ENCODE measurements at places on chromosomes 13 and 19.

DNA sequence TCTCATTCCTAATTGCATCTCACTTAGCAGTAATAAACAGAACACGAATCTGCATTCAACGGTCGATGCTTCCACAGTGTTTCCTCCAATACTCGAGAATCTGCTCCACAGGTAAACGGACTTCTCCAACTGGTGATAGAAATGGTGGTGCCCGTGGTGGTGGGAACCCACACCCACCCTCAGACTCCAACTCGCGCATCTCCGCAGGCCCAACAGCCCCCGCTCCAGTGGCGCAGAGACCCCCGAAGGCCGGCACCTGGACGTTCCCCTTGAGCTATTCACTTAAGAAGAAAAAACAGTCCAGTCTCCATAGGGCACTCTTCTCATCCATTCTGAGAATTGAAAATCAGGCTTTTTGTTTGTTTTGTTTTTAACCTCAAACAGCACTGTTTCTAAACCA lies 13.8 kb upstream of the RASA3 start:
- no peaks in the 10 kb centered on the region for H3K4me1 ChIP-seq
- H3K27me3 ChIP-seq, result no peaks in the 10 kb centered on the region
- no peaks in the 10 kb centered on the region for H3K36me3 ChIP-seq
- DNase-seq, result no peak
- H3K4me3 ChIP-seq, result no peak overlapping the region
- no peak overlapping the region for H3K27ac ChIP-seq

GRCh38 chr13:50599046-50599445 lies 244.4 kb downstream of the DLEU7 start:
- DNase-seq, result no peak
- H3K27ac ChIP-seq, result no peak overlapping the region
- H3K36me3 ChIP-seq, result no peaks in the 10 kb centered on the region
- H3K4me3 ChIP-seq, result no peak overlapping the region
- peaks cover 4% of the 10 kb centered on the region for H3K4me1 ChIP-seq

DNA sequence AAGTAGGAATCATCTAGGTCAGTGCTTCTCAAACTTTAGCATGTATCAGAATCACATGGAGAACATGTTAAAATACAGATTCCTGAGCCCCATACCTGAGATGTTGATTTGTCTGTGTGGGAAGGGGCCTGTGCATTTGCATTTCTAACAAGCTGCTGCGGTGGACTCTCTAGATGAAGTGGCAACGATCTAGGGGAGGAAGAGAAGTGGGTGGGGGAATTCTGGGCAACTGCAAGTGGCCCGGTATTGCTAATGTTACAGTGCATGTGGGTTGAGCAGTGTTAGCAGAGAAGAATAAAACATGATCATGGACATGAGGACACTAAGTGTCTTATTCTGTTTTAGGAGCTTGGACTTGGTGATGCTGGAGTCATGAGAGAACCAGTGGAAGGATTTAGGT lies 329.0 kb downstream of the OLFM4 start:
- no peaks in the 10 kb centered on the region for H3K4me1 ChIP-seq
- no peaks in the 10 kb centered on the region for H3K27me3 ChIP-seq
- no peak overlapping the region for H3K4me3 ChIP-seq
- H3K36me3 ChIP-seq, result no peaks in the 10 kb centered on the region
- DNase-seq, result no peak

DNA sequence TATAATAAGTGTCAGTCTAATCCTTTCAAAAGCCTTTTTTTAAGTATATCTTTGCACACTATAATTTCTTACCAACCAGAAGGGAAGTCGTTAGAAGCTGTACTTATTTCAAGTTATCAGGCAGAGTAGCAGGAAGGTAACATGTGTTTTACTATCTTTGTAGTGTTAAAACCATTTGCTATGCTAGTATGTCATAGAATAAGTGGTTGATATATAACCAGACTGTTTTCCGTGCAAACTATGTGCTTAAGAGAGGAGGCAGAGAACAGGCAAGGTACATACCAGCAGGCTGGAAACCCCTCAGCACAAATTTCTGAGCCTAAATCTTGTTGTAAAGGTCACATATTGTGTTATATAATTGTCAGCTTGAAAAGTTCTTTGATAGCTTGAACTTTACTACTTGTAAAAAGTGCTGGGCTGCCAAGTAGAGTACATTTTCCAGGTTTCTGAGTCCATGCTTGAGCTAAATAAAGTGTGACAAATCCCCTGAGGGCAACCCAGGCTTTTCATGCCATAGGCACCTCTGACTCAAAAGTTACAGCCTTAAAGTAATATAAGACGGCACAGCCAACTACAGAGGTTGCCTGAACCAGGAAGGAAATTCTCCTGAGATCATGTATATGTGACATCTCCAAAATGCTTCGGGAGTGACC lies 1297.4 kb downstream of the PCDH9 start:
- H3K27ac ChIP-seq, result no peak overlapping the region
- no peaks in the 10 kb centered on the region for H3K4me1 ChIP-seq
- no peak for DNase-seq
- no peaks in the 10 kb centered on the region for H3K27me3 ChIP-seq
- no peak overlapping the region for H3K4me3 ChIP-seq

GRCh38 chr19:3365836-3366752 lies at the start of gene NFIC:
NFIC (plus strand) TSS chr19:3366583; CDS start chr19:3366637, 54 bp downstream.
- peaks cover 81% of the 10 kb centered on the region for H3K27me3 ChIP-seq
- peak; percentile 94 for DNase-seq
- peak within 1 kb of the TSS; percentile 79 for H3K4me3 ChIP-seq
- peaks cover 24% of the 10 kb centered on the region for H3K4me1 ChIP-seq

- H3K36me3 ChIP-seq, result no peaks in the 10 kb centered on the region
- H3K27ac ChIP-seq, result no peak overlapping the region
- H3K4me1 ChIP-seq, result no peaks in the 10 kb centered on the region
- DNase-seq, result no peak
- H3K27me3 ChIP-seq, result no peaks in the 10 kb centered on the region
Observed at GRCh38 chr13:106036870-106037269, 498.6 kb downstream of the EFNB2 start.

DNA sequence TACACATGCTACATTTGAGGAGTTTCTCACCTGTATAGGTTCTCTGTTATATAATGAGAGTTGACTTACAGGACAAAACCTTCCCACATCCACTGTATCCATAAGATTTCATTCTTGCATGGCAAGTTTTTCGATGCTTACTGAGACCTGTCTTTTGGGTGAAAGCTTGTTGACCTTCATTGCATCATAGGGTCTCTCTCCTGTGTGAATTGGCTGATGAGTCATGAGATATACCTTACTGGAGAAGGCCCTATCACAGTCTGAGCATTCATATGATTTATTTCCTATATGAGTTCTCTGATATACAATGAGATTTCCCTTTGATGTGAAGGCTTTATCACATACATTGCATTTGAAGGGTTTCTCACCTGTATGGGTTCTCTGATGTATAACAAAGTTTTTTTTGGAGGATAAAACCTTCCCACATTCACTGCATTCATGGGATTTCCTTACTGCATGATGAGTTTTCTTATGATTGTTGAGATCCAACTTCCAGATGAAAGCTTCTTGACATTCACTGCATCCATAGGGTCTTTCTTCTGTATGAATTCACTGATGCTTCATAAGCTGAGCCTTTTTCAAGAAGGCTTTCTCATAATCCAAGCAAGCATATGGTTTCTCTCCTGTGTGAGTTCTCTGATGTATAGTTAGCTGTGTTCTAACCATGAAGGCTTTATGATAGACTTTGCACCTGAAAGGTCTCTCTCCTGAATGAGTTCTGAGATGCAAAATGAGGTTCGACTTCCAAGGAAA lies 25.7 kb downstream of the ZNF577 start:
- no peaks in the 10 kb centered on the region for H3K36me3 ChIP-seq
- no peak for DNase-seq
- H3K4me1 ChIP-seq, result no peaks in the 10 kb centered on the region
- H3K27me3 ChIP-seq, result no peaks in the 10 kb centered on the region
- no peak overlapping the region for H3K27ac ChIP-seq
- no peak overlapping the region for H3K4me3 ChIP-seq

- peak overlapping the region; percentile 38 for H3K27ac ChIP-seq
- no peaks in the 10 kb centered on the region for H3K27me3 ChIP-seq
Observed at GRCh38 chr13:45042539-45042938, 53.2 kb downstream of the GPALPP1 start.

DNA sequence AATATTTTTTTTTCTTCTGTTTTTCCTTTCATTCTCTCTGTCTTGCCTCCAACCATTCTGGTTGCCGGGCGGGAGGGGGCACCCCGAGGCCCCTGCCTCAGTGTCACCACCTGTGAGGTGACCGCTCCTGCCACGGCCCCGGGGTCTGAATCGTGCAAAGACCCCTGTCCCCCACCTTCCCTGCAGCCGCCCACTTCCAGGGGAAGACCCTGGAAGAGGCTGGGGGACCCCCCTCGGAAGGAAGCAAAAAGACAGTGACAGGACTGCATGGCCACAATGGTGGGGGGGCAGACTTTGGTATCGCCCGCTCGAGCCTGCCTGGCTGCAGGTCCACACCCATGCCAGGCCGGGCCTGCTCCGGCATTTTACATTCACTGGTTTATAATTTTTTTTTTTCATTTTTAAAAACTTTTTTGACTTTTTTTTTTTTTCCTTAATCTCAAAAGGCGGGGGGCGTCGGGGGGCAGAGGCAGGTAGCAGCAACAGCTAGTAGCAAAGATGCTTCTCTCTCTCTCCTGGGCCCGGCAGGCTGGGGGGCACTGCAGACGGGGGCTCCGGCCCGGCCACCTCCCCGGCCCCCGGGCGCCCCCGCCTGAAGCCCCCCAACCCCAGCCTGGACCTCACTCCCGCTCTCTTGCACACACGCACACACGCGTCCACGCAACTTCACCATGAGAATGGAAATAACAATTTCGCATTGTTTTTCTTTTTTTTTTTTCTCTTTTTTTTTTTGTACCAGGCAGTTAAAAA lies 22.6 kb downstream of the ZBTB7A start:
- peaks cover 3% of the 10 kb centered on the region for H3K36me3 ChIP-seq
- no peaks in the 10 kb centered on the region for H3K27me3 ChIP-seq
- no peak overlapping the region for H3K27ac ChIP-seq
- no peaks in the 10 kb centered on the region for H3K4me1 ChIP-seq
- no peak overlapping the region for H3K4me3 ChIP-seq

DNA sequence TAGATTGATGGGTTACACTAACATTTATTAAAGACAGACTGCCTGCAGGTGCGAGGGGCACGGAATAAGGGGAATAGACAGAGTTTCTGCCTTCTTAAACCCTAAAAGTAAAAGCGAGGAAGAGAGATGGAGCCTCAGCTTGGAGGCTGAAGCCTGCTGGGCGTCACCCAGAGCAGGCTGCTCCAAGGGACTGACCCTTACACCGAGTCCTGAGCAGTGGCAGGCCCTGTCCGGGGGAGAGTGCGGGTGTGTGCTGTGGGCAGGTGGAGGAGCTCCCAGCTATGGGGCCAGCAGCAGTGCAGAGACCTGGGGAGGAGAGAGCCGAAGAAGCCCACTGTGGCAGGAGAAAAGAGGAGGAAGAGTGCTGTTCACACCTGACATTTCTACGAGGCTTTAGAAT lies 86.4 kb downstream of the SOX1 start:
- no peaks in the 10 kb centered on the region for H3K4me1 ChIP-seq
- DNase-seq, result no peak
- H3K36me3 ChIP-seq, result no peaks in the 10 kb centered on the region
- no peak overlapping the region for H3K4me3 ChIP-seq
- H3K27me3 ChIP-seq, result peaks cover 14% of the 10 kb centered on the region

DNA sequence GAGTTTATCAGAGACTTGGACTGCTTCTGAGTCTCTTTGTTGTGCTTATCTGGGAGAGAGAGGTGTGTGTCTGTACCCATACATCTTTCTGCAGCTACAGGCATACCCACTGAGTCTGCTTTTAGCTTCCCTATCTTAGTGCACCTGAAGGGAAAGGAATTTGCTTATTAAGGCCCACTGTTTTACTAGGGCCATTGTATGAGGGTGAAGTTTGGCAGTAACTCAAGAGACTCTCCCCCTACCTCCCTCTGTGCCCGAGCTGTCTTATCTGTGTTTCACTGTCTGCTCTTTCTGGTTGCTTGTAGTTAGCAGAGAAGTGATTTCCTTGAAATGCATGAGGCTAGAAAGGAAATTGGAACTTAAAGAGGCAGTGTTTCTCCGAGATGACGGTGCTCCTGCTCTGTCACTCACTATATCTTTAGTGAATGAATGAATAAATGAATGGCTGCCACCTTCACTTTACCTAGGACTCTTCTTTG lies 678 bp upstream of the CD33 start:
- H3K27ac ChIP-seq, result no peak overlapping the region
- H3K4me1 ChIP-seq, result no peaks in the 10 kb centered on the region
- H3K4me3 ChIP-seq, result no peak overlapping the region

GRCh38 chr13:36432106-36432544 lies at the start of gene CCNA1:
CCNA1 (plus strand) TSS chr13:36432495; CDS start chr13:36433057, 562 bp downstream.
- peaks cover 97% of the 10 kb centered on the region for H3K27me3 ChIP-seq
- peak; percentile 25 for DNase-seq
- H3K36me3 ChIP-seq, result no peaks in the 10 kb centered on the region
- H3K4me3 ChIP-seq, result peak within 1 kb of the TSS; percentile 44

GRCh38 chr13:60463787-60464186 lies 66.8 kb downstream of the TDRD3 start:
- no peaks in the 10 kb centered on the region for H3K4me1 ChIP-seq
- no peak overlapping the region for H3K4me3 ChIP-seq
- H3K36me3 ChIP-seq, result peaks cover 2% of the 10 kb centered on the region
- H3K27ac ChIP-seq, result no peak overlapping the region
- H3K27me3 ChIP-seq, result no peaks in the 10 kb centered on the region
- DNase-seq, result no peak

DNA sequence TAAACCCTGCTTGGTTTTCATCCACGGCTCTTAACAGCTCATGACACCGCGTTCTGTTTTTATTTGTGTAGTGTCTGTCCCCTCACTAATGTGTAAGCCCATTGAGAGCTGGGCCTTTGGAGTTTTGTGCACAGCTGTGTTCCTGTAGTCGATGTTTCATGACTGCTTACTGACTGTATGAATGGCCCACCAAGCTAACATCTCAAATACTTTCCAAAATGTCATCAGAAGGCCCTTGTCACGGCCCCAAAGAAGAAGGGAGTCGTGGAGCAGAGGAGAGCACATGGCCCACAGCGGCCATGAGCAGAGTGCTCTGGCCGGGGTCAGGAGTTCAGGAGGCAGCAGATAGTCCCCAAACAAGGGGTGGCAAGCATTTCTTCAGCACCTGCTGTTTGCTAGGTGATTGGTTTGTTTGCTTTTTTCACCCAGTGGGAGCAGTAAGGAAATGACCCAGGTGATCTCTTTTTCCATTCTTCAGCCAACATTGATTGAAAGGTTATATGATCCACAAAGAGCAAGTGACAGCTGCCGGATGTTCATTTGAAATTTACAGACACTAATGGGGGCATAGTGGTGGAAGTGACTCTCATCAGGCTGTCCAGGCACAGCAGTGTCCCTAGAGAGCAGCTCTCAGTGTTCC lies 315.2 kb downstream of the ATP8A2 start:
- H3K4me3 ChIP-seq, result no peak overlapping the region
- no peak overlapping the region for H3K27ac ChIP-seq
- no peak for DNase-seq
- no peaks in the 10 kb centered on the region for H3K27me3 ChIP-seq
- no peaks in the 10 kb centered on the region for H3K36me3 ChIP-seq
- peaks cover 10% of the 10 kb centered on the region for H3K4me1 ChIP-seq

Data from cardiac muscle cell (in vitro differentiated cells and primary cell).